ENCODE measurements at places on chromosomes 1 and 21.

DNA sequence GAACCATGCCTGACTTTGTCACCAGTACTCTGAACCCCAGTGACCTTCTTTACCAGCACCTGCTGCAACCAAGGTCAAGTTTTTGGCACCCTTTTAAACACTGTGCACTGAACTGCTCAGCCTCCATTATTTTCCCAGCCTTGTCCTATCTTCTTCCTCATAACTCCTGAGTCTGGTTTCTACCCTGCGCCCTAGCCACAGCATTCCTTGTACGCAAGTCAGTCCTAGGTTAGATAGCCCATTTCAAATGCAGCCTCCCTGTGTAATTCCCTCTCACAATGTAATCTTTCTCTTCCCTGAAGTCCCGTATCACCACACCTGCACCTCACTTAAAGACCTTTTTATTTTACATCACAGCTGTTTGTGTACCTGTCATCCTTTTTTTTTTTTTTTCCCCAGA is 37.2 kb downstream of the DNTTIP2 start:
- DNase-seq, result no peak

- DNase-seq, result no peak
Measured at GRCh38 chr21:41821756-41822431, 55.0 kb upstream of the RIPK4 start.

GRCh38 chr21:40438616-40439015 is 408.3 kb downstream of the DSCAM start:
- no peak for DNase-seq

- DNase-seq, result no peak
Measured at GRCh38 chr1:73604739-73605138, 593.2 kb downstream of the LRRIQ3 start.

DNA sequence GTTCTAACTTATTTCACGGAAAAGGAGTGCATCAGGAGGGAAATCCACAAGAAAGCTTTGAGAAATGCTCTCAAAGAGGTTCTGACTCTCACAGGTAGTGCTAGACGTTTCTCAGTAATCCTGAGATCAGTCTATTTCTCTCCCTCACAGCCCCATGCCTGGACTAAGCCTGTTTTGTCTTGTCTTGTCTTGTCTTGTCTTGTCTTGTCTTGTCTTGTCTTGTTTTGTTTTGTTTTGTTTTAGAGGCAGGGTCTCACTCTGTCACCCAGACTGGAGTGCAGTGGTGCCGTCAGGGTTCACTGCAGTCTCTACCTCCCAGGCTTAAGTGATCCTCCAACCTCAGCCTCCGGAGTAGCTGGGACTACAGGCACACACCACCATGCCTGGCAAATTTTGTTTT is 133.3 kb upstream of the SGIP1 start:
- no peak for DNase-seq

- no peak for DNase-seq
Measured at GRCh38 chr21:39670701-39671100, 58.0 kb downstream of the B3GALT5 start.

DNA sequence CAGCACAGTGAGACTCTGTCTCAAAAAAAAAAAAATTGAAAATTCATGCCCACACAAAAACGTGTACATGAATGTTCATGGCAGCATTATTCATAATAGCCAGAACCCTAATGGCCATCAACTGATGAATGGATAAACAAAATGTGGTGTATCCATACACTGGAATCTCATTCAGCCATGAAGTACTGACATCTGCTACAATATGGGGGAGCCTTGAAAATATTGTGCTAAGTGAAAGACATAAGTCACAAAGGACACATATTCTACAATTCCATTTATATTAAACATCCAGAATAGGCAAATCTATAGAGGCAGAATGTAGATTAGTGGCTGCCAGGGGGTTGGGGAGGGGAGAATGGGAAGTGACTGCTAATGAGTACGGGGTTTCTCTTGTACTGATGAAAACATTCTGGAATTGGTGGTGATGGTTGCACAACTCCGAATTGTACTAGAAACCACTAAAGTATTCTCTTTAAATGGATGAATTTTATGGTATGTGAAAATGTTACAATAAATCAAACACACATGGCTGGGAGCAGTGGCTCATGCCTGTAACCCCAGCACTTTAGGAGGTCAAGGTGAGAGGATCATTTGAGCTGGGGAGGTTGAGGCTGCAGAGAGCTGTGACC is 33.0 kb upstream of the KCNN3 start:
- DNase-seq, result no peak

Measured in T1000 (cell line).